ENCODE measurements at places on chromosomes 2 and 18.

GRCh38 chr2:84526562-84526961 lies 10.3 kb downstream of the DNAH6 start:
- DNase-seq: peak; percentile 11

- DNase-seq: no peak
Measured at GRCh38 chr2:28432362-28432761, 39.7 kb downstream of the FOSL2 start.

DNA sequence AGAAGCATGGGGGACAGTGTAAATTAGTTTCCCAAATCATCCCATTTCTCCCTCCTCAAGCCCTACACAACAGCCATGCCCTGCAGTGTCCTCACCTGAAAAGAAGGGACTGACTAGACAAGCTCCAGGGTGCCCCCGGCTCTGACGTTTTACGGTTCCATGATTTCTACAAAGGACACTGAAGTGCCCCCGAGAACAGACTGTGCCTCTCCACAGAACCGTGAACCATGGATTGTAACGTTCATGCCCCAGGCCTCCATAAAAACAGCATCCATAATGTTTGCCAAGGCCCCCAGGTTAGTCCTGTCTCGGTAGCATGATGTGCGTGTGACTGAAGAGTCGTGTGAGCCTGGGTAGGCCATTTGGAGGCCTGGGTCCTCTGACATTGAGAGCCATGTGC lies 7.0 kb upstream of the ACOXL start:
- no peak for DNase-seq

DNA sequence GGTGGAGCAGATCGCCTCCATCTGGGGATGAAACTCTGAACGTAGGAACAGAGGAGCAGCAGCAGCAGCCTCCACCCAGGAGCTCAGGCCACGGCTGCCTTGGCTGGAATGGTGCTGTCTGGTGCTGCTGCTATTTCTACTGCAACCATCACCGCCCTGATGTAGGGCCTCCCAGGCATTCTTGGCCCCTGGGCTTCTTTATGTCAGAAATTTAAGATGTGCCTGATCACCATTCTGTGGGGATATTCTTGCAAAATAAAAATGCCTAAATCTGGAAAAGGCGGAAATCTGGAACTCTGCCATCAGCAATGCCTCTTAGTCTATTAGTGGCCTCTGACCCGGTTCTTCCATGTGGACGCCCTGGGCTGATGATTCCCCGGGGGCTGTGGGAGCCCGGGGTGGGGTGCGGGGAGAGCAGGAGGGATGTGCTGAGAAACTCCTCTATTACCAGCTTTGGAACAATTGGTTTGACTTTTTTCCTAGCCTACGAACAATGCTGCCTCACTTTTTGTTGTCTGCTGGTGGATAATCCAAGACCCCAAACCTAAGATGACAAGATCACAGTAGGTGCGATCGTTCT lies 47.2 kb downstream of the FAM124B start:
- DNase-seq: no peak

GRCh38 chr2:102099536-102100298 lies 42.8 kb upstream of the IL1R1 start:
- DNase-seq: no peak

All from GM03348 (cell line).